ENCODE measurements at places on chromosomes 3 and 15.

- no peak for DNase-seq
These were observed 3.8 kb upstream of the TIMMDC1 start for GRCh38 chr3:119494597-119494996.

GRCh38 chr15:55037071-55037470 is 159.7 kb downstream of the RSL24D1 start:
- DNase-seq: no peak

- no peak for DNase-seq
These were observed 556.6 kb upstream of the RGMA start for GRCh38 chr15:93645594-93645993.

- no peak for DNase-seq
These were observed 445.6 kb upstream of the FRG2C start for GRCh38 chr3:75218577-75218976.

DNA sequence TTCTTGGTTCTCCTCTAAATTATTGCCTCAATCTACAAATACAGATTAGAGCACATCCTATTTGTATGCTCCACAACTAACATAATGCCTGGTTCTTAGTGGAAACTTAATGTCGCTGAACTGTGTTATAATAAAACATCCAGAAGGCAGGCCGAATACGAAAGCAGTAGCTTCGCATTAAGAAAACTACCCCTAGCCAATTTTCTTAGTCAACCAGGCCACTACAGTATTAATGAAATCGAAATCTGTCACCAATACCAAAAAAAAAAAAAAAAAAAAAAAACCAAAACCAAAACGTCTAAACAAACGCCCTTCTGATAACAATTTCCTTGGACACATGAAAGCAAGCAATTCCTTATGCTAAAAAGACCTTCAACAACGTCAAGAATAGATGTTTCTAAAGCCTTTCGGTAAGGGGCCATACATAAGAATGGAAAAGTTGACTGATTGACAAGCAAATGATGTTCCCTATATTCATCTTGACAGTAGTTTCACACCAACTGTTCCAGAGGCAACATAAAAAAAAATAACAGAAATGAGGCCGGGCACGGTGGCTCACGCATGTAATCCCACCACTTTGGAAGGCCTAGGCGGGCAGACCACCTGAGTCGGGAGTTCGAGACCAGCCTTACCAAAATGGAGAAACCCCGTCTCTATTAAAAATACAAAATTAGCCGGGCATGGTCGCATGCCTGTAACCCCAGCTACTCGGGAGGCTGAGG is 1.3 kb downstream of the DENND6A start:
- no peak for DNase-seq

- DNase-seq: no peak
These were observed 660.8 kb downstream of the MECOM start for GRCh38 chr3:169002689-169003088.

DNA sequence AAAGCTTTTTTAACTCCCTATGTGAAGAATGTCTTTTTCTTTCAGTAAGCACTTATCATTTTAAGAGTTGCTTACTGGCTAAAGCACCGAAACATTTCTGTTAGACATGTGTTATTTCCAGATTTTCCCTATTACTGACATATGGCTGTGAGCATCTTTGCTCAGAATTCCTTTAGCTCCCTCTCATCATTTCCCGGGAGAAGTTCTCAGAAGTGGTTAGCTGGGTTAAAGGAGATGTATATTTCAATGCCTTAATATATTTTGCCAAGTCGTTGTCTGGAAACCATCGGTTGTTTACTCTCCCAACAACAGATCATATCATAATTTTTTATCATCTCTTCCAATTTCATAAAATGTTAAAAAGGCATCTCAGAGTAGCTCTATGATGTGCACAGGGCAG is 396.5 kb downstream of the OCA2 start:
- DNase-seq: no peak

DNA sequence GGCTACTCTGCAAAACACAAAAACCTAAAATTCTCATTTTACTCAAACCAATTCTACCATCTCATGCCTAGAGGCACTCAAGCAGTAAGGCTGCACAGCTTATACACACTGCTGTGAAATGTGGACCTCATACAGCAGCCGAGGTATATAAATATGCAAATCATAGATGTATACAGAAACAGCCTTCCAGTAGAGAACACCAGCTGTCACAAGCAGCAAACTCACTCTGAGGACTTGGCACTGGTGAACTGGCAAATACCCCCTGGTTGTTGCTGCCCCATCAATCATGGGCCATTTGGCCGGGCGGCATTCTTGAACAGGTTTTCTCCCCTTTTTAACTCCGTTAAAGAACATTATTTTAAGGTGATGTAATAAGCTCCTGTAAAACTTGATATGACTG is 378.0 kb downstream of the LSAMP start:
- DNase-seq: no peak

DNA sequence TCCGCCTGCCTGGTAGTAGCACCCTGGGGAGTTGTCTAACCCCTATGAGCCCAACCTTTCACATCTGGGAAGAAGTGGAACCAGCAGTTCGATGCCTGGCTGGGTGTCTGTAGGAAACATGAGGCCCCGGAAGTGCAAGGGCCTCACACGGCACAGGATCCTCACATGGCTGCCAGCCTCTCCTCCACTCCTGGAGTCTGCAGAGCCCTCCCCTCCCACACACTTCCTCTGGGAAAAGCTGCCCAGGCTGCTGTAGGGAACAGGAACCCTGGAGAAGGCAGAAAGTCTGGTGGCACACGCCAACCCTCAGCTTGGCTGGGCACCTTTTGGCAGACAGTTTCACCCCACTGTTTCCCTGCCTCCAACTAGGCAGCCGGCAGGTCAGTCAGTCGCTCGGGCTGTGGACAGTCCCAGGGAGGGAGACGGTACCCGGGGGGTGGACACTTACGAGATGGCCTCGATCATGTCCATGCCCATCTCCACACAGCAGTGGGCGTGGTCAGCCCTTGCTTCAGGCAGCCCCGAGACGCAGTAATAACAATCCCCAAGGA is 118.4 kb downstream of the ADCY5 start:
- DNase-seq: no peak

GRCh38 chr15:70269311-70269911 is 171.7 kb upstream of the TLE3 start:
- no peak for DNase-seq

DNA sequence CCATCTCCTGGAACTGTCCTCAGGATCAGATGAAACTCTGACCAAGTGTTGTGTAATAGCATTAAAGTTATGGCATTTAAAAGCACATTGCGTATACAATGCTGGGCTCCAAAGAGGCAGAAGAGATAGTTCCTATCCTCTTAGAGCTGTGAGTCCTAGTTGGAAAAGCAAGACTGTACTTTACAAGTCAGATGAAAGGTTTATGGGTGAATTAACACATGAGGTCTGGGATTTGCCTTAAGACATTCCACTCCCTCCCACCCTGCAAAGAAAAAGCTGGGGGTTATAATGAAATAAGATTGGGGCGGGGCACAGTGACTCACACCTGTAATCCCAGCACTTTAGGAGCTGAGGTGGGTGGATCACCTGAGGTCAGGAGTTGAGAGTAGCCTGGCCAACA is 35.6 kb downstream of the SNAPC5 start:
- no peak for DNase-seq

DNA sequence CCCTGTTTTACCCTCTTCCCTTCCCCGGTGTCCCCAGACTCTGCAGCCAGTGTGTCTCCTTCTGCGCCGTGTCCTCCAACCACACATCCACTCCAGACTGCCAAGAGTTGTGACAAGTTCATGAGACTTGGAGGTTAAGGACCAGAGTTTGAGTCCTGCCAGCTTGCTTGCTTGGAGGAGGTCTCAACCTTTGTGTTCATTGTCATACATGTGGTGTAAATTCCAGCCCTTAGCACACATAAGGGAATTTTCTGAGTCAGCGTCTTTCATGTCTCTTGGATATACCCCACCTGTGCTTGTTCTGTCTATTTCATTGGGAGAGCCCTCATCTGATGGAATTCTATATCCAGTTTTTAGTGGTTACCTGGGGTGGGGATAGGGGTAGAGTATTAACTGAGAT is 13.3 kb downstream of the CORO2B start:
- no peak for DNase-seq

- no peak for DNase-seq
These were observed 11.2 kb downstream of the IGDCC4 start for GRCh38 chr15:65411465-65412071.

DNA sequence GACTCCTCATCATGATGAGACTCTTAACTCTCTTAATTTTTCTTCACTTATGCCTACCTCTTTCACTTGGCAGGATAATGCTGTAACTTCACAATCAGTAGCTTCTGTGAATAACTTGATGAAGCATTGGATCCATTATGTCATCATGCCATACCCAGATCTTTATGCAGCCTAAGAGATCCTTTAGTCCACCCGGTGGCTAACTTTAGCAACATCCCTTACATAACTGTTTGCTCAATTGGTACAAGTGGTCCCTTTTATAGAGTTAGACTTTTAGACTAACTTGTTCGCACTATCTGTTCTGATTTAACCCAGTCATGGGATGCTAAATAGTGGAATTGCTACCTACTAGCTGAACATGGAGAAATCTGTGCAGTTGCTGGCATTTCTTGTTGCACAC is 184.5 kb downstream of the USP13 start:
- DNase-seq: no peak

GRCh38 chr3:39637807-39638206 is 170.3 kb downstream of the MOBP start:
- DNase-seq: no peak

GRCh38 chr15:26889298-26889898 is 22.5 kb downstream of the GABRA5 start:
- peak; percentile 63 for DNase-seq

GRCh38 chr3:30199096-30199759 is 407.2 kb upstream of the TGFBR2 start:
- no peak for DNase-seq

GRCh38 chr3:52443791-52444687 is 864 bp downstream of the SEMA3G start:
- no peak for DNase-seq

GRCh38 chr3:113179235-113179824 is 32.0 kb upstream of the BOC start:
- DNase-seq: no peak

GRCh38 chr15:68511073-68511991 is 67.5 kb upstream of the CORO2B start:
- DNase-seq: no peak

DNA sequence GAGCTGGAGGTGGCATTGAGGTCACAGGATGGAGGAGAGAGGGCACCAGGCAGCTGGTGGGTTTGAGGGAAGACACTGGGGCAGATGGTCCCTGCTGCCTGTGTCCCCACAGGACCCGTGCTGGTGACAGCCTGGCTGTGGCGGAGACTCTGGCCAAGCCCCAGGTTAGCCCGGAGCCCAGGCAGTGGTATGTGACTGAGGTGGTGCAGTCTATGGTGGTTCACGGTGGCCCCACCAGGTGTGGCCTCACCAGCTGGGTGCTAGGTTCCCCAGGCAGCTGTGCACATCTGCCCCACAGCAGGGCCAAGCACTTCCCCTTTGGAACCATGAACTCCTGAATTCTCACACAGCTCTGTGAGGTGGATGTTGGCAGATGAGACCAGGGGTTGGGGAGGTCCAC is 15.4 kb downstream of the PLXNA1 start:
- no peak for DNase-seq

- DNase-seq: no peak
These were observed 11.7 kb downstream of the GNB5 start for GRCh38 chr15:52179278-52180195.

DNA sequence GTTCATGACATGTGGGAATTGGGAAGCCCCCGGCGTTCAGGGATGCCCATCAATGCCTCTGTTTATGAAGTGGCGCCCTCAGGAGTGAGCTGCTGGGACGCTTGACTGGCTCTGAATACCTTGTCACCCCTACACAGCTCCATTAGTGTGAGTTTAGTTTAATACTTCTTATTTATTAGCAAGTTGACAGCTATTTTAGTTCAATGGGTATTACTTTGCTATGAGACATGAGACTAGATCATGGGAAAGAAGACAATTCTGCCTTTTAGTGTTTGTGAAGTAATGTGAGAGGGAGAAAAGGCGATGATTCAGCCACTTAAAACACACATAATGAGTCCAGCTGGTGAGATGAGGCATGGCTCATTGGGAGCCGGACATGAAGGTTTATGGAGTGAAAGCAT is 678.5 kb downstream of the NR2F2 start:
- no peak for DNase-seq

DNA sequence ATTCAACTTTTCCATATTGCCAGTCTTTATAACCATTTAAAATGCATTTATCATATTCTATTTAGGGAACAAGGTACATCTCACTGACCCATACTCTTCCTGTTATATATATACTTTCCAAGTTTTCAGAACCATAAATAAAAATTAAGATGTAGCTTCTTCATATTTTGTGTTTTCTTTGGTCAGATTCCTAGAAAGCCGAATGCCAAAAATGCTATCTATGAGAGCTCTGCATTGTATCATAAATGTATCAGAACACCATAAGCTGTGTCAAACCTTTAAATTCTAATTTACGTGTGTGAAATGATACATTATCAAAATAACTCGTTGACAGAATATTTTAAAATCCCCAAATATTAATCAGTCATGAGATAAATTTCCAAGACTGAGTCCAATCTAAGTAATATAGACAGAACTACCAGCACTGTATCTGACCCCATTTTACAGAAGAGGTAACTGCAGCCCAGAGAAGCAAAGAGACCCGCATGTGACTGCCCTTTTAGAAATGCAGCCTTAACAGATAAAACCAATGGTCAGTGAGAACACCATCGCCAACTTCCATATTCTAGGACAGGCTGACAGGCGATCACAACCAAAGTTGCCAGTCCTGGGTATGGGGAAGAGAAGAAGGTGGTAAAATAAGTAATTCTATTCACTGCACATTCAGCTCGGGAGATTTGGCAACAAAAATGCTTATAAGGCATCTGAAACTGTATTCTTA is 16.2 kb upstream of the RPS17 start:
- no peak for DNase-seq

DNA sequence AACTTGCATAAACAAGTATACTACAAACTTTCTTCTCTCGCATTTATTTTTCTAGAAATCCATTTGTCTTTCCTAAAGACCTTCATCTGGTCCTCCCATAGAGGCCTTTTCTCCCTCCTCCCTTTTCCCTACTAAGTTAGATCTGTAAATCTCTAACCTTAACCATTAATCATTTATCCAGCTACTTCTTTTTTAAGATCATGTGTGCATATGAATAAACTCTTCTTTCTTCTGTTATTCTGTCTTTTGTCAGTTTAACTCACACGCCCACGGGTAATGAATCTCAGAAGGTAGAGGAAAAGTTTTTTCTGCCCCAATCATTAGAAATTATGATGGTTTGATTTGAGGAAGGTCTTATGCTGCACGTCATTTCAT is 48.7 kb upstream of the FHIT start:
- DNase-seq: no peak

Data from Panc1 (cell line).